ENCODE measurements at places on chromosomes 2 and 18. TPM values are rescaled to one million over a fixed set of nuclear protein-coding genes. Genes with fewer than 3 reads are reported as not detected.

The ARMC9 gene
- 23.0 TPM for total RNA-seq

The COL6A3 gene
- total RNA-seq, result 0.11 TPM

The USP14 gene
- 18.4 TPM for total RNA-seq

The PRSS56 gene
- not detected for total RNA-seq

The RNU2-63P gene
- not detected for total RNA-seq

The DYSF gene
- 0.56 TPM for total RNA-seq

The ABCG8 gene
- total RNA-seq, result not detected

The TFPI gene
- 15.3 TPM for total RNA-seq

The HJURP gene
- total RNA-seq, result 25.0 TPM

The ACVR1 gene
- 7.2 TPM for total RNA-seq

The ADCYAP1 gene
- total RNA-seq, result not detected

The GULP1 gene
- 34.6 TPM for total RNA-seq

The NAT8 gene
- total RNA-seq, result 2.4 TPM

The LOXL3 gene
- 30.4 TPM for total RNA-seq

The TEKT4 gene
- not detected for total RNA-seq

The RRM2 gene
- total RNA-seq, result 46.9 TPM

The SLC14A1 gene
- total RNA-seq, result not detected

The PUM2 gene
- 43.4 TPM for total RNA-seq

The HOXD9 gene
- 0.18 TPM for total RNA-seq

The MBD2 gene
- 18.3 TPM for total RNA-seq

The RAB6C gene
- total RNA-seq, result not detected

The RIOK3 gene
- total RNA-seq, result 58.5 TPM

The CPLX4 gene
- total RNA-seq, result not detected

The DPP4 gene
- total RNA-seq, result not detected

The MYCN gene
- 0.08 TPM for total RNA-seq

The MPHOSPH10 gene
- total RNA-seq, result 35.0 TPM

The STAM2 gene
- total RNA-seq, result 27.5 TPM

The ZAP70 gene
- total RNA-seq, result not detected

The GCKR gene
- total RNA-seq, result not detected

The UGT1A8 gene
- not detected for total RNA-seq

The TLK1 gene
- total RNA-seq, result 12.9 TPM

The WDPCP gene
- 13.0 TPM for total RNA-seq

The SNTG2 gene
- total RNA-seq, result not detected

The IL1RL1 gene
- not detected for total RNA-seq

The CNGA3 gene
- not detected for total RNA-seq

The FBXO41 gene
- total RNA-seq, result 3.6 TPM

The DNAH6 gene
- total RNA-seq, result 12.1 TPM

The PLB1 gene
- 7.4 TPM for total RNA-seq

The ZNF521 gene
- total RNA-seq, result 1.9 TPM

The GALNT5 gene
- not detected for total RNA-seq

The MBOAT2 gene
- total RNA-seq, result 15.6 TPM

The NYAP2 gene
- total RNA-seq, result not detected
